ENCODE measurements at places on chromosomes 2 and 18.
A peak's percentile ranks its signal among the peaks of the same experiment; 100 is the strongest.

DNA sequence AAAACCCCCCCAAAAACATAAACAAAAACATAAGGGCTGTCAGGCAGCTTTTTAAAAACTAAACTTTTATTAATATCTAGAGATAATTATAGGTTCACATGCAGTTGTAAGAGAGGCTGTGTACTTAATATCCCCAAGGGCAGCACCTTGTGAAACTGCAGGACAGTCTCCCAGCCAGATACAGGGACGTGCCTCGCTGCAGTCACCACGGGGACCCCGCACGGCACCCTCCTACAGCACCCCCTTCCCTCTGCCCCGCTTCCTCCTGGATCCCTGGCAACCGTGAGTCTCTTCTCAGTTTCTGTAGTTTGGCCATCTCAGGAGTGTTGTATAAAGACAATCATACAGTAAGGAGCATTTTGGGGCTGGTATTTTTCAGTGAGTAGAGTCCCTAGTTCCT is 6.8 kb upstream of the COLEC11 start:
- DNase-seq: no peak

DNA sequence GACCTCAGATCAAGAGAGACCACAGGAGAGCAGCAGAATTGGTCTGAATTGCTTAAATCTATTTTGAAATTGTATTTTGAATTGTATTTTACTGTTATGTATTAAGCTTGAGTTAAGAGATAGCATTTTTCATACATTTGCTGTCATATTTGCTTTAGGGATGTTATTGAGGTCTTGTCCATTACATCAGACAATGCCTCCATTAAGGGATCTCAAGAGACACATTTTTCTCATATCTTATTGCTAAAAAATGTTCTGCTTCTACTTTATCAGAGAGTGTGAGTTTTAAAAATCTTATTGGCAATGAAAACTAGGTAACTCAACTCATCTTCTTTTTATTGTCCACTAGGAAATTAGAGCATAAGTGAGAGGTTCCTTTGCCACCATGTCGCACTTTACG is 66.8 kb upstream of the CTAGE1 start:
- no peak for DNase-seq

- DNase-seq: no peak
Observed at GRCh38 chr2:105910497-105911238, 166.0 kb downstream of the NCK2 start.

GRCh38 chr2:219228041-219228910 is 1.2 kb downstream of the ATG9A start:
- DNase-seq: no peak

GRCh38 chr2:96115631-96116423 is 544 bp downstream of the ADRA2B start:
- DNase-seq: no peak

DNA sequence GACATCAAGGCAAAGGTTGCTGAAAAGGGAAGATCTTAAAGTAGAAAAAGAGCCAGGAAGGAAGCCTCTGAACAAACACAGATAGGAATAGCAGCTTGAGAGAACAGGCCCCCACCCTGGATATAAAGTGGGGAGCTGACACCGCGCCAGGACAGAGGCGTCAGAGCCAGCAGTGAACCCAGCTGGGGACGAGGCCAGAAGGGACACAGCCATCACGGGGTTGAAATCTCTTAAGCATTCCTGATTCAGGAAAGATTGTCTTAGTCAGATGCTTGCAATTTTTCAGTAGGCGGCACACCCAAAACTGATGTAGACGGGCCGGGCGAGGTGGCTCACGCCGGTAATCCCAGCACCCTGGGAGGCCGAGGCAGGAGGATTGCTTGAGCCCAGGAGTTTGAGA is 93.8 kb upstream of the PHLPP1 start:
- DNase-seq: no peak

- no peak for DNase-seq
Observed at GRCh38 chr18:10953672-10954071, 195.7 kb downstream of the PIEZO2 start.

DNA sequence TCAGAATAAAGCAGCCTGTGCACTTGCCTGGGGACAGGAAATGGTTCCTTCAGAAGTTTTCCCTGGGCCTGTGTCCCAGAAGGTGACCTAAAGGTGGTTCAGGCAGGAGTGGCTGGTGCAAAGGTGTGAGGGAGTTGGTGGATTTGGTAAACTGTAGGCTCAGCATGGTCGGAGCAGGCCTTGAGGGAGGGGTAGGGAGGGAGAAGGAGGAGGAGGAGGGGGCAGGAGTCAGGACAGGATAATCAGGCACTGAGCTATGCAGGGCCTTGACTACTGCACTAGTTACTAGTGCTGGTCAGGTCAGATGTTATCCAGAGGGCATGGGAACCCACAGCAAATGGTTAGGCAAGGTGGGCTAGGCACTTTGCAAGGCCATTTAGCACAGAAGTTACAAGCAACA is 21.3 kb downstream of the LYPD6B start:
- DNase-seq: no peak

DNA sequence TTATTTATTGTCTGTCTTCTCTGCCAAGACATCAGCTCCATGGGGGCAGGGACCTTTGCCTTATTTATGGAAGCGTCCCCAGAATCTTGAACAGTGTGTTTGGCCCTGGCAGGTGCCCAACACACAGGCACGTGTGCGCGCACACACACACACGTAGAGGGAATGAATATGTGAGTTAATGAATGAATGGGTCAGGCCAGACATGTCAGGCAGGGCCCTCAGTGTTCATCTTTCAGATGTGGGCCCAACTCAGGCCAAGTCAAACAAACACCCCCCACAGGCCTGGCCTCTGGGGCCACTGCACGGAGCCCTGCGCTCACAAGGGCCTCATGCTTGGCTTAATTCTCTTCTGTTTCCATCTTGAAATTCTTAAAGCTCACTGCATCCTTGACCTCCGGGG is 54.1 kb downstream of the DYSF start:
- DNase-seq: no peak

DNA sequence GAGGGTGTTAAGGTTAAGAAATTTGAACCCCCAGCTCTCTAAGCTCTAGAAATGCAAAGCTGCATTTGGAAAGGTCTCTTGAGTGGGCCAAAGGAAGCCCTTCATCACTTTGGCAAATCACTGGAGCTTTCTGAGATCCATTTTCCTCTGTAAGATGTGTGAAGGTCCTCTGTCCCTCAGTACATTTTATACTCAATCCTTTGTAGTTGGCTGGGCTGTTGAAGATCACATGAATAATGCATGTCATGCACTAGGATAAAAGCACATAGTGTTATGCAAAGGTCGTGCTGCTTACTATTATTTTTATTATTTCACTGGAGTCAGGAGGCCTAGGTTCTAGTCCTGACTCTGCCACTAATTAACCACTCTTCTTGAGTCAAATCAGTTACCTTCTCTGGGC is 124.9 kb downstream of the FSHR start:
- DNase-seq: no peak

GRCh38 chr2:73069855-73070642 is 1.5 kb downstream of the SFXN5 start:
- no peak for DNase-seq

DNA sequence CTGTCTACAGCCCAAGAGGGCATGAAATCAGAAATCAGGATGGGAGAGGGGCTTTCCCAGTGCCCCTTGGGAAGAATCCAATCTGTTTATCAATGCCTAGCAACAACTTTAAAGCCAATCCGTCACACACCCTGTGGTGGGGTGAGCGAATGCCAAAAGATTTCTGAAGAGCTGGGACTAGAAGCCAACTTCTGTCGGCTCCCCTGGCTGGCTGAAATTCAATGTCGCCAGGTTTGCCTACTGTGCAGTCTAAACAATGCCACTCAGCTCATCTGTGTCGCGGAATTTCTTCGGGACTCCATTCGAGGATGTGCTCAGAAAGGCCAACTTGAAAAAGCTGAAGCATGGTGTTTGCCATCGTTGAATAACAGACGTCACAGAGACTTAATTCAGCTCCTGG is 31.5 kb upstream of the NCKAP5 start:
- no peak for DNase-seq

- no peak for DNase-seq
Observed at GRCh38 chr2:64210816-64211215, 66.6 kb upstream of the PELI1 start.

DNA sequence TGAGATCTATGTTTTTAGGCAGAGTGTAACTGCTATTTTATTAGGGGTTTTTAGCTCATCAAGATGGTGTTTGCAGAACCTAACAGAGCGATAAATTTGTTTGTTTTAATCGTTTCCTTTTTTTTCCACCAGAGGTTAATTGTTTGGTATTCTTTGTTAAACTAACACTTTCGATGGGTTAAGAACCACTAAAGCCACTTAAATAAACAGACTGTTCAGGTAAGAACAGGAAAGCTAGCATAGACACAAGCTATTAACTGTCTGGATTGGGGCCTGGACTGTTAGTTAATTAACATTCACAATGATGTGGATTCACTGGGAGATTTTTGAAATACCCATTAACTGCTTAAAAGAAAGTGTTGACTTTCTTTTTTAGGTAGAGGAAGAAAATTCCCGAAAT is 209.0 kb upstream of the COPS8 start:
- no peak for DNase-seq

GRCh38 chr2:200089040-200089755 is 133.8 kb downstream of the MAIP1 start:
- peak; percentile 43 for DNase-seq

GRCh38 chr2:80048296-80048695 is 256.3 kb downstream of the LRRTM1 start:
- no peak for DNase-seq

GRCh38 chr18:68456985-68457384 is 257.9 kb downstream of the TMX3 start:
- DNase-seq: no peak

DNA sequence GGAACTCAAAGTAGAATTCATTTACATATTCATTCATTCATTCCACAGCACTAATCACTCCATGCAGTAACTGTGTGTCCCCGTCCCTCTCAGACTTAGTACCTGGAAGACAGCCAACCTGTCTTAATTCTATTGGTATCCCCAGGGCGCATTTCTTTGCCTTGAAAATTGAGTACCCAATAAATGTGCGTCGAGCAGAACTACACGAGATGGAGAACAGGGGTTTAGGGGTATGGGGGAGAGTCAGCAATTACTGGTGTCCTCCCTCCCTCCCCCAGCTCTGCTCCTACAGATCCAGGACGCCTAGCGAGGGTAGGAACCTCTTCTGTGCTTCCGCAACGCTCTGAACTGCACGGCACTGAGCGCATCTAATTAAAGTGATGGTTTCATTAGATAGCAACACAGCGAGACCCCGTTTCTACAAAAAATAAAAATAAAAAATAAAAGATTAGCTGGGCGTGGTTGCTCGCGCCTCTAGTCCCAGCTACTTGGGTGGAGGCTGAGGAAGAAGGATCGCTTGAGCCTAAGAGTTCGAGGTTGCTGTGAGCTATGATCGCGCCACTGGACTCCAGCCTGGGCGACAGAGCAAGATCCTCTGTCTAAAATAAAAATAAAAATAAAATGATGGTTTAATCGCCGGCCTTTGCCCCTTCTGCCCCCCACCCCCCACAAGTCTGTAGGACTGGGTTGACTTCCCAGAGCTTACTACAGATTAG is 614 bp upstream of the FKBP1B start:
- DNase-seq: no peak

DNA sequence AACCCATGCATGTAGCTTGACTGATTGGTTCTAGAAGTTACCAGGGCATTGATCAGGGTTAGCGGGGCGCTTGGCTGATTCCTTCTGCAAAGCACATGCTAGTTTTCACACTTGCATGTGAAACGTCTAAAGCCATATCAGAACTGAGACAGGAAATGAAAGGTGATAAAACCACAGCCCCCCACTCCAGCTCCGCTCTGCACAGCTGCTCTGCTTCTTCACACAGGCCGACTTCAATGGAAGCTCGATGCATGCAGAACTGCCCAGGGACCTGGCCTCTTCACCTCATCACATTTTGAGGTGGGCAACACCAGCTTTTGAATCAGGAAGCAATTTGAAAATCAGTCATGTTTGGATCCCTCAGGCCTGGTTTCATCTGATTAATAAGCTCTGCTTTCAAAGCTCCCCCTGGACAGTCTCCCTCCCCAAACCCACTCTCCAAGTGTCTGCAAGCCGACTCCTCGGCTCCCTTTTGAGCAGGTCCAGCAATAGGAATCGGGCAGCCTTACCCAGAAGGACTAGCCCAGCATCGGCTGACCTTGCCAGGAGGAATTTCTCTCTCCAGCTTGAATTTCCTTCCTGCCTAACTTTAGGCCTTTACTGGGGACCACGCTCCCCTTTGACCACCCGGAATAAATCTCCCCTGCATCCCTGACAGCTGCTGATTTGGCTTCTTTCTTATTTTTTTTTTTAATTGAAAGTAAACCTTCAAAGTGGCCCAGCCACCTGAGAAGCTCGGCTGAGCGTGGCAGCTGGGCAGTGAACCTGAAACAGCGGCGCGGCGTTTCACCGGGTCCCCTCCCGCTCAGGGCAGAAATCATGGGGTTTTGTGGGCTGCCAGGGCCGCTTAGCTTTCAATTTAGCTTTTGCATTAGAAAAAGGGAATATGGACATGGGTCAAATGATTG is 31.7 kb downstream of the HRH4 start:
- DNase-seq: no peak

DNA sequence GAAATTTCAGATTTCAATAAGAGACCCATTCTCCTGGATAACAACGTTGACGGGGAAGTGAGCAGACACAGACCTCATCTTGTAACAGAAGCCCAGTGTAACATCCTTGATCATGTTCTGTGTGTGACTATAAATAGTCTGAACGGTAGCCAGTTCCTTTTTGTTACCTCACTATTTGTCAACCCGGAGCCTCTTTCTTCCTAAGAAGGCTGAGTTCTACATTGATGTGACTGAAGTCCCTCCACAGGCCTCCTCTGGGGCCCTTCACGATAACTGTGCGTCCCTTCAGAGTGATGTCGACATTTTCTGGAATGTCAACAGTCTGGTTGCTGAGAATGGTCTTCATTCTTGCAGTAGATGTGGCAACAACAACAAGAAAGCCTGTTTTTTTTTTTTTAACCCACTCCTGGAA is 6.3 kb upstream of the PLEKHM3 start:
- DNase-seq: peak; percentile 39

DNA sequence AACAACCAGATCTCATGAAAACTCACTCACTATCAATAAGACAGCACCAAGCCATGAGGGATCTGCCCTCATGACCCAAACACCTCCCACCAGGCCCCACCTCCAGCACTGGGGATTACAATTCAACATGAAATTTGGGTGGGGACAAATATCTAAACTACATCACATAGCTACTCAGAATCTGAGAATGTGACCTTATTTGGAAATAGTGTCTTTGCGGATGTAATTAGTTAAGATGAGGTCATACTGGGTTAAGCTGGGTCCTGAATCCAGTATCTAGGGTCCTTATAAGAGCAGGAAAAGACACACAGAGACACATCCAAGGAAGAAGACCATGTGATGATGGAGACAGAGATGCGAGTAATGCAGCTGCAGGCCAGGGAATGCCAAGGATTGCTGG is 27.5 kb upstream of the REEP1 start:
- no peak for DNase-seq

GRCh38 chr2:178238154-178238521 is 43.8 kb downstream of the OSBPL6 start:
- no peak for DNase-seq

GRCh38 chr2:48341551-48342133 is 188.3 kb upstream of the STON1 start:
- no peak for DNase-seq
